ENCODE measurements at places on chromosomes 7 and 10.

GRCh38 chr10:24465891-24466818, 257.2 kb downstream of the KIAA1217 start:
- no peak for DNase-seq

DNA sequence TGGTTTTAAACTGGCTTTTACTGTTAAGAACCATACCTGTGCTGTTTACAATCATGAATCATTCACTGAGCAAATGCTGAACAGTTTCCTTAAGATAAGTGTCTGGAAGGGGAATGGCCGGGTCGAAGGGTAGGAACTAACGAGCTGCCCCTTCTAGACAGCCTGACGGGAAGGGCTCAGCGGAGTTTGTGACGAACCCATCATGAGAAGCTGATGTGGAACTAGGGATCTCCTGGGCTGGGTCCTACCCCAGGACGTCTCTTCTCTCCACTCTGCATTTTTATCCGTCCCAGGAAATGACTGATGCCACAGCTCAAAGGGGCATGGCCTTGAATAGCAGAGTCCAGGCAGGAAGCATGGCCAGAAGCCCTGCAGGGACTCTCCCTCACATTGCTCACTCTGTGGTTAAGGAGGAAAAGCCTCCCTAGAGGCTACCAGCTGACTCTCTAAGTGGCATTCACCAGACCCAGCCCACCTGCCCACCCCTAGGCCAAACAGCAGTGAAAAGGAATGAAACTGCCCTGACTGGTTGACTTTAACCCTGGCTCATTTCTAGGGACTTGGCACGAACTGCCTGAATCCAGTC, 112.0 kb downstream of the PFKFB3 start:
- no peak for DNase-seq

DNA sequence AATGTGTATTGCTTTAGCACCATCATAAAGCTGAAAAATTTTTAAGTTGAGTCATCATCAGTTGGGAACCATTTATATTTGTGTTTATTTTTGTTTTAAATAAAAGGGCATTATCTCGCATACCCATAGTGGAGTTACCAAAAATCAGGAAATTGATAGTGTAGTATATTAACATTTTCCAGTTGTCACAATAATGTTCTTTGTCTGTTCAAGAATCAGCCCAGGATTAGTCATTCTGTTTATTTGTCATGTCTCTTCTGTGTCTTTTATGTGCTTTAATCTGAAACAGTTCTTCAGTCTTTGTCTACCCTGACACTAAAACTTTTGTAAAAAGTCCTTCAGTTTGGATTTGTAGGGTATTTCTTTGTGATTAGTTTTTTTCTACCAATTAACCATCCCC, 827.8 kb upstream of the ZWINT start:
- DNase-seq, result no peak

DNA sequence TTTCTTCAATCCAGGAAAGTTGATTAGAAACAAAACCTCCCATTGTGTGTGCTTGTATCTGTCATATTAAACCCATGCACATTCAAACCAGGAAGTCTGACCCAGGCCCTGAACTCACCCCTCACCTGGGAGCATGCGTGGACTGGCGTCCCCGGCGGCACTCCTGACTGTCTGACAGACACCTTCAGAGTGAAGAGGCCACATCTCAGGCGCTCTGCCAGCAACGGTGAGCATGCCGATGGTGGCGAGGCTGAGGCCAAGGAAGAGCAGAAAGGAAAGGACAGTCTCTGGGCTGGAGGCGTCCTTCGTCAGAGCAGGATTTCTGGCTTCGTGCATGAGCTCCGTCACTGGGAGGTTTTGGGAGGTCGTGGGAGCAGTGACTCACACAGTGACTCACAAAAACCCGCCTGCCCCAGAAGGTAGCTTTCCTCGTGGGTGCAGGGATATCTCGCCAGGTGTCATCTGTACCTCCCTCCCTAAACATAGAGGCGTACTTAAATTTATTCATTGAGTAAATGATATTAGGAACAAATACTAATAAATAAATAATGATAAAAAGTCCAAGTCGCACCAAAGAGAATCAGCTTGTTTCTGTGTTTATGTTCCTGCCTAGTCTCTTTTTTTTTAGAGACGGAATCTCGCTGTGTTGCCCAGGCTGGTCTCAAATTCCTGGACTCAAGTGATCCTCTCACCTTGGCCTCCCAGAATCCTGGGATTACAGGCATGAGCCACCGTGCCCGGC, 13.5 kb downstream of the IQCE start:
- no peak for DNase-seq

DNA sequence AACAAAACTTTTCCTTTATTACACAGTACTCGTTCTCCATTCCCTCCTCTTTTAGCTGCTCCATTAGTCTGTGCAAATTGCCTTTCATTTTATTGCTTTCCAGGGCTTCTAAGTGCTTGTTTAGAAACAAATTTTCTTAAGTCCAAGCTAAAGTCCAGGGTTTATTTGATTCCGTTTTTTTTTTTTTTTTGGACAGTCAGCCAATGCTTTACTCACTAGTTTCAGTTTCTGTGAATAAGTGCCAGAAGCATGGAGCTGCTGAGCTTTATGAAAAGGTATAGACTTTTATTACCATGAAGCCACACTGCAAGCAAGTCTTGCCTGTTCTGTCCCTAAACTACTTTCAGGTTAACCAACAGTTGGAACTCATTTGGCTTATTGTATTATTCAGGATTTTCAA, 455.0 kb downstream of the GFRA1 start:
- no peak for DNase-seq

- no peak for DNase-seq
Measured at GRCh38 chr10:65805993-65806392, 1119.8 kb upstream of the LRRTM3 start.

- no peak for DNase-seq
Measured at GRCh38 chr10:20892011-20892585, 5.0 kb downstream of the NEBL start.

GRCh38 chr10:75497997-75498883, 66.8 kb downstream of the LRMDA start:
- DNase-seq, result no peak

- DNase-seq, result peak; percentile 65
Measured at GRCh38 chr7:76318488-76319353, 16.2 kb downstream of the HSPB1 start.

DNA sequence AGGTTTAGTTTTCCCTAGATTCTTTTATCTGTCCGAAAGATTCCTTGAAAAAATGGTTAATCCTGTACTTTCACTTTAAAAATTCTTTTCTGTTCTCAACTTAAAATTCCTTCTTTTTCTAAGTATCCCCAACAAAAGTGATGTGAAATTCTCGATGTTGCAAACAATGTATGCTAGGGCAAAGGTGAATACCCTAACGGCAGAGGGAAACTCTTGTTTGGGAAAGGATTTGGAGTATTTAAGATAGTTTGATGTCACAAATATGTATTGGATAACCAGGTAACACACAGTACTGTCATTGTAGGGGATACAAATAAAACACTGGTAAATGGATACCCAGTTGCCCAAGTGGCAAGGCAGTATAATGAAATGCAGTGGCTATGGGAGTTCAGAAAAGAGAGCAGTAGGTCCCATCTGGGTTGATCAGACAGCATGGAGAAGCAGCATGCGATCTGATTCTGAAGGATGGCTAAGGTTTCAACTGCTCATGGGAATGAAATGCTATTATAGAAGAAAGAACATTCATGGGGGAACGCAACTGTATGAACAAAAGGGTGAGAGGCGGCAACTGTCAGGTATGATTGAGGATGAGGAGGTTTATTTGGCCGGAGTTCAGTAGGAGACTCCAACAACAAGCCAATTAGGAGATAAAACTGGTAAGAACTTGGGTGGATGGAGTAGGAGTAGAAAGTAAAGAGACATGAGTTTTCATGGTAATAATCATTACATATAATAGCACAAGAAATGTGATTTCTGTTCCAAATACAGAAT, 3.2 kb upstream of the EPC1 start:
- DNase-seq, result no peak

DNA sequence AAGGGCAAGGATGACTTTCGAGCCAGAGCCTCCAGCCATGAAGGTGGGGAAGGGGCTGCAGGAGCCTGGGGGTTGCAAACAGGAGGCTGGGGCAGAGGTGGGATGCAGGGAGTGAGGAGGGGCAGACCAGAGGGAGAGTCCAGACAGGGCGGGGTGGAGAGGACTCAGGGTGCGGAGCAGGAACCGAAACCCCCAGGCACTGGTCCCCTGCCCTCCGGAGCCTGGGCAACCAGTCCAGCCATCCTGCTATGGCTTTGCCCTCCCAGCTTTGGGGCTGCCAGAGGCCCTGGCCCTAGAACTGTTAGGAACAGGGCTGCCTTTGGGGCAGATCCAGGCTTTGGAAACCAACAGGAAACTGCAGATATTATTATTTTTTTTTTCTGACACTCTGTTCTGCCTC, 24.2 kb downstream of the GHRHR start:
- DNase-seq, result no peak

DNA sequence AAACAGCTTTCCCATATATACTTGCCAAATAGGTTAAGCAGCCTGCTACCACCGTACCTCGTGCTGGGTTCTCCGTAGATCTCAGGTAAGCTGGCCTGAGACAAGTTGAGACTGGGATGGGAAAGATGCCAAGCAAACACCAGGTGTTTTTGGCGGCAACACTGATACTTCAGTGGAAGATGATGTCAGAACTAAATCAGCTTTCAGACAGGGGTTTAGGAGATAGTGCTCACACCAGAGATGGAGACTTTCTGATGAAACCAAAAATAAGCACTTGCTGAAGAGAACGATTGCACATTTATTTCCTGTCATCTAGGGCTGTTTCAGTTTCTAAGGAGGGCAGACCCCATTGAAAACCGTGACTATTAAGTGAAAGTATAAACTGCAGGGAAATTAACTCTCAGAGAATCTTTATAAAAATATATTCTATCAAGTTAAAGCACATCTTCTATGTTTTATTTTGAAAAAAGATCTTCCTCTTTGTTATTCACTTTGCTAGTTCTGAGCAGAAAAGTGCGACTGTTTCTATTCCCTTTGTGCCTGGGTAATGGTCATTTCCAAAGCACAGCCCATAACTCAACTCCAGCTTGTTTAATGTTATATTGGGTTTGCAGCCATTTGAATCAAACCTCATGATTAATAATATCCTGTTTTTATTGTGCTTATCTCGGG, 149.9 kb downstream of the CPED1 start:
- DNase-seq, result peak; percentile 58

- no peak for DNase-seq
Measured at GRCh38 chr10:6217611-6218010, 14.9 kb downstream of the PFKFB3 start.

GRCh38 chr10:73577788-73578187, 13.4 kb downstream of the USP54 start:
- DNase-seq, result no peak

GRCh38 chr7:28225576-28225975, 45.0 kb upstream of the JAZF1 start:
- DNase-seq, result no peak

- no peak for DNase-seq
Measured at GRCh38 chr7:70288781-70289456, 690.6 kb downstream of the AUTS2 start.

DNA sequence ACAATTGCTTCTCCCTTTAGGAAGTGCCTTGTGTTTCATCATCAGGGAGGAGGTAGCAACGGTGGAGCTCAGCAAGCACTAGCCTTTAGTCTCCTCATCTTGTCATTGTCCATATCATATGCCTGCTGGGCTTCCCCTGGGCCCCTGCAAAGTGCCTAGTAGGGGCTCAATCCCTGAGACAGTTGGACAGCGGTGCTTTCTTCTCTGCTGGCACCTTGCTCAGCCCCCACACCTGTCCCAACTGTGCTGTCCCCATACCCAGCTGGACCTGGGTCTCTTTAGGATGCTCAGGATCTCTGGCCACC, 5.5 kb downstream of the SMARCD3 start:
- no peak for DNase-seq

- DNase-seq, result no peak
Measured at GRCh38 chr10:5547931-5548660, 23.3 kb downstream of the CALML3 start.

GRCh38 chr7:151899513-151900360, 22.8 kb upstream of the PRKAG2 start:
- DNase-seq, result no peak

GRCh38 chr7:66950763-66951162, 29.7 kb downstream of the TMEM248 start:
- no peak for DNase-seq

DNA sequence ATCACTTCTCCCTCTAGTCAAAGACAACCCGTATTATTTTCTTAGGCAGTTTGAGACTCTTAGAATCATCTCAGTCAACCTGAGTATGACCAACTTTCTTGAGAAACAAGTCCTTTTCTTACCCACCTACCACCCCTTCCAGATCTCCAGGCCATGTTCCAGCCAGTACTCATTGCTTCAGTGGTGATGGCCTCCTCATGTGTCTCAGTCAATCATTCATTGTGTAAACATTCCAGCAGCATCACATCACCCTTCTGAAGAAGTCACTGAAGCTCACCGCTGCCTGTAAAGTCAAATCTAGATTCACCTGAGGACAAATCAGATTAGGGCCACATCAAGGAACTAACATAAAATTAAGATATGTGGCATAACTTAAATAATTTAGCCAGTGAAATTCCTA, 467.2 kb upstream of the NRP1 start:
- no peak for DNase-seq

DNA sequence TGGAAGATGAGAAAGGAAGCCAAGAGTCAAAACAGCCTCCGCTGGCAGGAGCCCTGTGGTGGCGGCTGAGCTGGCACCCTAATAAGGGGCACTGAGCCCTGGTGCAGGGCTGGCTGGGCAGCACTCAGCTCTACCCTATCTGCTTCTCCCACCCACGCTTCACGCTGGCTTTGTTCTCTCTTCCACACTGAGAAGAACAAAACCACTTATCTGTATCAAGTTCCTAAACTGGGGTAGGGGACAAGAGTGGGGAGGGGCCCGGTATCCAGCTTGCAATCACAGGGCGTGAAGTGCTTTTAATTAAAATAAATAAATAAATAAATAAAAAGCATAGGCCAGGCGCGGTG, 52.1 kb downstream of the FAM53B start:
- DNase-seq, result no peak

DNA sequence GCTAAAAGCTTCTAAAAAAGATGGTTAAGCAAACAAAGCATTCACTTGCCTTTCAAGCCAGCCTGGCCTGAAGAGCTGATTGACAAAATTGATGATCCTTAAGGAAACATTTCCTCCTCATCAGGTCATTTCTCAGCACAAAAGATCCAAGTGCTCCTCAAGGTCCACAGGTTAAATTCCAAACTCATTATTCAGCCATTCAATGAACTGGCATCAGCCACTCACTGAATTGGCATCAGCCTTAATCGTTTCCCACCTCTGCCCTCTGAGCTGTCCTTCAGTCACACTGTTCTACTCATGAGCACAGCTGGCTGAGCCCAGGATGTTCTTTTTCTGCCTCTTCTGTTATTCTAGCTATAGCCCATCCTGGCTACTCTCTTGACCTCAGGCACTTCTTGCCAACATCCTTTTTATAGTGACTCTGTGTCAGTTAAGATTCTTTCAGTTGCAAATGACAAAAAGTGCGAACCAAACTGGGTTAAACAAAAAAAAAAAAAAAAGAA, 147.5 kb downstream of the RAB11FIP2 start:
- no peak for DNase-seq

DNA sequence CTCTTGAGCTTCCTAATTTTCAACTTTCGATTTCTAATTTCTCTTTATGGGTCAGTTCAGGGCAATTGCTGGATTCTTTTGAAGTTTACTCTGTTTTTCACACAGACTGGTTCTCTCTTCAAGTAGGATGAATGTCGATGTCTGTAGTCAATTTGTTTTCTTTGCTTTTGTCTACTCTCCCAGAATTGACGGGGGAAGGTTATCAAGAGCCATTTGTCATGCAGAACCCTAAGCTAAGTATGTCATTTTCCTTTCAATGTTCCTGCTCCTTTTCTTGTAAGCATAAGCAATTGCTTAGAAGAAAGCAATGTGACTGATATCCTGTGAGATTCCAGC, 53.7 kb downstream of the SLC39A12 start:
- DNase-seq, result no peak
